Neural crest cell (in vitro differentiated cells): ENCODE measurements at places on chromosomes 5 and 9.

- H3K27ac ChIP-seq = no peak overlapping the region
- peaks cover 3% of the 10 kb centered on the region for H3K36me3 ChIP-seq
- no peak overlapping the region for H3K4me3 ChIP-seq
- no peaks in the 10 kb centered on the region for H3K27me3 ChIP-seq
Observed at GRCh38 chr9:28439688-28440087, 866.4 kb upstream of the C9orf72 start.

GRCh38 chr5:127997201-127997704, 86.3 kb upstream of the SLC12A2 start:
- no peak overlapping the region for H3K4me3 ChIP-seq
- no peaks in the 10 kb centered on the region for H3K27me3 ChIP-seq
- no peak for DNase-seq
- peaks cover 2% of the 10 kb centered on the region for H3K36me3 ChIP-seq

DNA sequence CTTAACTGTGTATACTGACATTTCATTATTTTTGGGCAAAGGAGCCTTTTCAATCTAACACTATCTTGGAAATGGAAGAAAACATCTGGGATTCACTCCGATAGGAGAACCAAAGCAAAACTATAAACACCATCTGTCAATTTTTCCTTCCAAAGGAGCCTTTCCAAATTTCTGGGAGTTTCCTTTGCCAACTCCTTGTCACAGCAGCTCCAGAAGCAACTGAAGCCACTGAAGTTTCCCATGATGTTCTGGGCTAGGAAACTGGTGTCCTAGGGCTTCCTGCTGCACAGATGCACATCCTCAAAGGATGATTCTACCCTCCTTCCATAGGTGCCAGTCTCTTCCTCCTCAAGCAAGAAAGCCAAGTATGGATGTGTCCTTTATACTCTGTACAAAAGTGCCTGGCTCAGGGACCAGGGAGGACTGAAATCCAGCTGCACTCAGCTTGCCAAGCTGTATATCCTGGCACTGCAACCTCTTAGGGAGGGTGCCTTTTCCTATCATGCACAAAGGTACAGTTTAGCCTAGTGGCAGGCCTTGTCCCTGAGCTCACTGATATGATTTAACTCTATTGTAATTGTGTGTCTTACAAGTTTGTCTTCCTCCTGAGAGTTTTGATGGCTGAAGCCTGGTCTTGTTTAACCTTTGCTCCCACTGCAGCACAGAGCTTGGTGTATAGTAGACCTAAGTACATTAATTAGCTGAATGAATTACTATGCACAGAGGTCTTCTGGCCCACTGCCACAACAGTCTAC, 8.4 kb upstream of the UBAP1 start:
- no peaks in the 10 kb centered on the region for H3K4me1 ChIP-seq
- H3K36me3 ChIP-seq = no peaks in the 10 kb centered on the region
- no peak overlapping the region for H3K4me3 ChIP-seq
- no peaks in the 10 kb centered on the region for H3K27me3 ChIP-seq
- H3K27ac ChIP-seq = no peak overlapping the region

DNA sequence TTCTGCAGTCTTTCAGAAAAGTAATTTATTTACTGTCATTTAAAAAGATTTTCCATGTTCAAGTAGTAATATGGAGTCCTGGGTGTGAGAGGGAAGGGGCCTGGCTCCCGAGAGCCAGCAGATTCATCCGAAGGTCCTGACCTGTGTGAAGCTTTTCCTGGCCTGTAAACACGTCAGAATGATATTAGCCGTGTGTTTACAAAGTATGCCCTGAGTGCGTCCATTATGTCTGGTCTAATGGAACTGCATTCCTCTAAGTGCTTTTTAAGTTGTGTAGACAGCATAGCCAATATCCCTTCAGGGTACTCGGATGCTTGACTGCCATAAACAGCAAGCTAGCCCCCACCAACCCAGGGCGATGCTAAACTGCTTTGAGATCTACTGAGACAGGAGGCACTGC, 495.2 kb downstream of the AGTPBP1 start:
- H3K4me1 ChIP-seq = no peaks in the 10 kb centered on the region
- no peaks in the 10 kb centered on the region for H3K36me3 ChIP-seq
- peak overlapping the region; percentile 24 for H3K27ac ChIP-seq
